Breast epithelium (tissue), 4 donors: ENCODE measurements at places on chromosomes 4 and X.

GRCh38 chrX:131322651-131323050, 33.5 kb upstream of the IGSF1 start:
- no peak for DNase-seq

DNA sequence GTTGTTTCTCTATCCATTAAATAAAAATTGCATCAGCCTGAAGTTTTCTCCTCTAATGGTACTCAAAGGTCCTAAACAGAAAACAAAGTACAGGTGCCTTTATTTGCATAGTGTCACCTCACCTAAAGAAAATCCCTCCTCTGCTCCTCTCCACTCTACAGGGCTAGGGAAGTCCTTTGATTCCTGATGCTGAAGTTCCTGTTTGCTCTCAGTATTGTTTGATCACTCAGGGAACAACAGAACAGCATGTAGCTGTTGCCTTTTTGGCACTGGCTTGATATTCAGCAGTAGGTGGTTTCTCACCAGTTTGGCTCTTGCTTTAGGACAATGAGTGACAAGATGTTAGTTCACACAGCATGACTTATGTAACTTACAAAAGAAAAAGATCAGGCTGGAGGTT, 156.2 kb upstream of the SLC7A11 start:
- DNase-seq: no peak

- no peak for DNase-seq
Observed at GRCh38 chrX:26722666-26723428, 506.9 kb downstream of the MAGEB5 start.

DNA sequence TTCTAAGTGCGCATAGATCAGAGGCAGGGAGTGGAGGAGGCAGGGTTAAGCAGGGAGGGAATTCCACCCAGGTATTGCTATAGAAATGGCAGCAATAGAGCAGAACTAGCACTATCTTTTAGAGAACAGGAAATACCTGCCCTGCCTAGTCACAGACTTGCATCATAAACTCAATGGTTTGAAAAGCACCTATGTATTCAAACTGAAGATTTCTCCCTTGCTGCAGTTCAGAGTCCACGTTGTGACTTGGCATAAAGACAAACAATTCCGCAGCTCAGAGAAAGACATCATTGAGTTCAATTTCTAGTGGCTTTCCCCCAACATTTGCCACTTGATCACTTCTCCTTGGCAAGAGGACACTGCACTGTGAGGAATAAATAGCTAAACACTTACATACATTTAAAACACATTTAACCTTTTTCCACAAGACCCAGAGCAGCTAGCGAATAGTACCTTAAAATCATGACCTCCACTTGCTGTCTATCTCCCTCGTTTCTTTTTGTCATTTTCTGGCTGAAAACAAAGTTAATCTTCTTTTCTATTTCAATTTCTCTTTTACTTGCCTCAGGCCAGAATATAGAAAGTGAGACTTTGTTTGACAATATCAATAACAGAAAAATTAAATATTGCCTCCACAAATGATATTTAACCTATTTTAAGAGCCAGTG, 42.4 kb downstream of the SLC7A11 start:
- no peak for DNase-seq

DNA sequence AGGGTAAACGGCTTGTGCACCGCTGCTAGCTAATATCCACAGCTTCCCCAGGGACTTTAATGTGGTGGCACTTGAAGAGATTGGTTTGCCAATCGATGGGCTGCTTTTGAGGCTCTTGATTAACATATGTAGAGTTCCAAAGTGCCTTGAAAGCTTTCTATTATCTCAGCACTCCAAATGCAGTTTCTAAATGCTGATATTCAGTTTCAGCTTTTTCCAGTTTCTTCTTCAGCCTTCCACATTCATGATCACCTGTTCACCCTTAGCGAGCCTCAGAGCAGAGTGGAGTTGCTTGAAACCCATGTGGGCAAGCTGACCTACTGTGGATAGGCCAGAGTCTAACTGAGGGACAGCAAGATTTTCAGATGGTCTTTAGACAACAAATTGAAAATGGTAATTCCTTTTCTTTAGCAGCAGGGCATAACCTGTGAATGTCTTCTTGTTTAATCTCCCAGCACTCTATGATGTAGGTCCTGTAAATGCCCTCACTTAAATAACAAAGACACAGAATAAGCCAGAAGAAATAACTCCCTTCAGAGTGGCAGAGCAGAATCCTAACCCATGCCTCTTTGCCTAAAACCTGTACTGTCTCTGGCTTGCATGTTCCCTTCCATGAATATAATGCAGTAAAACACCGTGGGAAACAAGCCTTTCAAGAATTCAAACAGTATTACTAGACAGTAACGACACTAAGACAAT, 99.8 kb downstream of the TSPAN5 start:
- DNase-seq: no peak

GRCh38 chrX:136344320-136344719, 43.6 kb downstream of the ADGRG4 start:
- DNase-seq: no peak

GRCh38 chr4:140837736-140838135, 81.6 kb upstream of the TBC1D9 start:
- no peak for DNase-seq

DNA sequence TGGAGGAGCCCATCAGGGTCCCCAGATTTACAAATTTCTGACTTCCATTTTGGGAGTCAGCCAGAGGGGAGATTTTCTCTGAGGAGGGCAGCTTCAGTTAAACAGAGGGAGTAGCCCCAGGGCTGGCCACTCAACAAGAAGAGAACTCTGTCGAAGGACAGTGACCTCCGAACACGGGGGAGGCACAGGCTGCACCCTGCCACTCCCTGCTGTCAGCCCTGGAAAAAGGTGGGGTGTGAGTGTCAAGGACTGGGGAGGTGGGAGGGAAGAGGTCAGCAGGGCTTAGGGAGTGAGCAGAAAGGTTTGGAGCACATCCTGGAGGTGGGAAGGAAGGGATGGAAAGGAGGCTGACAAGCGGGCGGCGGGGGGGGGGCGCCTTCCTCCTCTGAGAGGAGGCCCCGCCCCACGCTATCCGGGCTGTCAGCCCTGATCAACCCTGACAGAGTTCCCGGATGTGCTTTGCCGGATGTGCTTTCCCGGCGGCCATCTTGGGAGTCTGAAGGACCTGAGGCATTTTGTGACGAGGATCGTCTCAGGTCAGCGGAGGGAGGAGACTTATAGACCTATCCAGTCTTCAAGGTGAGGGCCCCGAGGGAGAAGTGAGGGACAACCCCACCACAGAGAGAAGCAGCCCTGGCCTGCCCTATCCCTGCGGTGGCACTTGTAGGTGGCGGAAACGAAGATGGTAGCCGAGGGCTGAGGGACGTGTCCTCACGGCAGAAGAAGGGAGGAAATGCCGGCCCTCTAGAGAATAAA, at the start of gene MAGEC1:
TSS of gene MAGEC1 (plus strand) at position 495 of the 756 bp plus-strand sequence. CDS start 1,179 bp downstream, outside the sequence.
- DNase-seq: no peak

DNA sequence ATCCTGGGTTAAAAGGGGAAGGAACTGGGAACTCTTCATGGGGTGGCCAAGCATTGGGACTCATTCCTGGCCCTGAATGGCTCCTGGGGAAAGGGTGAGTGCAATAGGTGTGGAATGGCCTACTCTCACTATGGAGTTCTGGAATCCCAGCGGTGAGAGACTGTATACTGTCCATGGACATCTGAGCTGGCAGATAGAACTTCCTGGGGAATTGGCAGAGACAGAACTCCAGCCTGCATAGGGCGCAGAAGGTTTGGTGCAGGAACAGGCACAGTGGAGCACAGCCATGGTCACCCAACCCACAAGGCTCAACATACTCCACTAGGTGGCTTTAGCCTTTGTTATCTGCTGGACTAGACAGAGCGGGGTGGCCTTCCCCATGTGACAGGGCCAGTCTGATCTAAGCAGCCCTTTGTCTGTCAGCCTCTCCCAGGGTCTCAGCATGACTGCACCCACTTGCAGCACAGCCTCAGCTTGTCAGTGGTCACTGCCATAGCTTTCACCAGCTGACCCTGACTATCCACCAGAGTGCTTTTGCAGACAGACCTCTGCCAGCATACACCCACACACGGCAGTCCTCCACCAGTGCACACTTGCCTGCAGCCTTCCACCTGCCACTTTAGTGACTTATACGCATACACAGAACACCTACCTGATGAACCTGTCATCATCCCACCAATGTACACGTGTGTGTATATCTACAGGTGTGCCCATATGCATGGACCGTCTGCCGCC, 48.4 kb downstream of the TECRL start:
- DNase-seq: no peak

DNA sequence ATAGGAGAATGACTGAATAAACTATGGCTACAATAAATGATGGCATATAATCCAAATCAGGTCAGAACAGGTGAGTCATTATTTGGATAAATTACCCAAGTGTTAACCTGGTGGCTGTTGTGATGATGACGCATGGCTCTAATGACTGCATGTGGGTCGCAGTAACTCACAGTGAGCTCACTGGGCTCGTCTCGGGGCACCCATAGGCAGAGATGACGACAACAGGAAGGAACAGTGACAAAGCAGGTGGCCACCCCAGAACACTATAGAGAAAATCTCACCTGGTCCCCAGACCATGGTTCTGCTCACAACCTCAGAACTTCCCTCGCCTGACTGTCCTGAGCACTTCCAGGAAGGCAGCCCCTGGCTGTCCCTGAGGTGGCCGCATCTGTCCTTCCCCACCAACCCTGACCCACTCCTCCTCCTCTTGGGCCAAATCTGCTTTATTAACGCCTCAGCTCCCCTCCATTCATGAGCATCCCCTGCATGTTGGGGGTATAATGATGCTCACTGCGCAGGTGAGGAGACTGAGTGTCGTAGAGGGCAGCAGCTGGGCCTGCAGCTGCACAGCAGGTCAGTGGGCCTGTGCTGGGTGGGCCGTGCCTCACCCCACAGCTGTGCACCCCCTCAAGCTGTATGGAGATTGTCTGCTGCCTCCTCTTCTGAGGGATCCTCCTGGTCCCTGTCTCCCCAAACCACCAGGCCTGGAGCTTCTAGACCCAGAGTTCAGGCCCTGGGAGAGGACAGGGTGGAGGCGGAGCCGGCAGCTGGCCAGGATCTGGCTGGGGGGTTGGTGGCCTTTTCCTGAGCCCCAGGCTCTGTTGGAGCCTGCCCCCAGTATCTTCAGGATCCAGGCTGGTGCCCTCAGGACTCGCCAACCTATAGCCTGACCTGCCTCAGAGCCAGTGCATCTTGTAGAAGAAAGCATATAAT, 30.9 kb upstream of the FAM156A start:
- no peak for DNase-seq

DNA sequence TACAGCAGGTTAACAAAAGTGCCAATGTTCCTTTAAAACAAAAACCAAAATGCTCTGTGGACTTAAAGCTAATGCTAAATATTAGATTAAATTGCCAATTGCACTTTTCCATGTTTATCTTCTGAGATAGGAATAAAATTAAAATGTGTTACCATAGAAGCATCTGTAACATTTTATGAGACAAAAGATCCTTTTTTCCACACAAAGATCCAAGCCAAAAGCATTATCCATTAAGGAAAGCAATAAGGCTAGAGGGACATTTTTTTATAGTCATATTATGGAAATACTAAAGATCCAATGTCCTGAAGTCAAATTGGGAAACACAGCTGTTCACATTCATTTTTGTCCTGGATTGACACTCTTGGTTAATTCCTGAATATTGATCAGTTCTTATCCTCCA, 73.6 kb downstream of the PALLD start:
- no peak for DNase-seq

- no peak for DNase-seq
Observed at GRCh38 chrX:120311727-120312063, 434 bp upstream of the TMEM255A start.

GRCh38 chrX:13876652-13877051, 59.8 kb upstream of the GPM6B start:
- DNase-seq: no peak

- no peak for DNase-seq
Observed at GRCh38 chr4:67713529-67714247, 12.7 kb upstream of the UBA6 start.

DNA sequence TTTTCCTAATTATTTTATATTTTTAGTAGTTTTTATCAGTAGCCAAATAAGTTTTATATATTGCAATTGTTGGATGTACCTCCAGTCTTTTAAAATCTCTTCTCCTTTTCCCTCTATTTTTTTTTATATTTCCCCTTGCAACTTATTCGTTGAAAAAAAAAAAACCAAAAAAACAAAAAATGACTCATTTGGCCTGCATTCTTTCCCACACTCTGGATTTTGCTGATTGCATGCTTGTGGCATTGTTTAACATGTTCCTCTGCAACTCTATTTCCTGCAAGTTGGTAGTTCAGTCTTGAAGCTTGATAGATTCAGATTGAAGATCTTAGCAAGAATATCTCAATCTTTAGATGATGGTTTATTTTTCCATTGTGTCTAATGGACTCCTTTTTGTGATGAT, 260.6 kb upstream of the BOD1L1 start:
- DNase-seq: no peak

DNA sequence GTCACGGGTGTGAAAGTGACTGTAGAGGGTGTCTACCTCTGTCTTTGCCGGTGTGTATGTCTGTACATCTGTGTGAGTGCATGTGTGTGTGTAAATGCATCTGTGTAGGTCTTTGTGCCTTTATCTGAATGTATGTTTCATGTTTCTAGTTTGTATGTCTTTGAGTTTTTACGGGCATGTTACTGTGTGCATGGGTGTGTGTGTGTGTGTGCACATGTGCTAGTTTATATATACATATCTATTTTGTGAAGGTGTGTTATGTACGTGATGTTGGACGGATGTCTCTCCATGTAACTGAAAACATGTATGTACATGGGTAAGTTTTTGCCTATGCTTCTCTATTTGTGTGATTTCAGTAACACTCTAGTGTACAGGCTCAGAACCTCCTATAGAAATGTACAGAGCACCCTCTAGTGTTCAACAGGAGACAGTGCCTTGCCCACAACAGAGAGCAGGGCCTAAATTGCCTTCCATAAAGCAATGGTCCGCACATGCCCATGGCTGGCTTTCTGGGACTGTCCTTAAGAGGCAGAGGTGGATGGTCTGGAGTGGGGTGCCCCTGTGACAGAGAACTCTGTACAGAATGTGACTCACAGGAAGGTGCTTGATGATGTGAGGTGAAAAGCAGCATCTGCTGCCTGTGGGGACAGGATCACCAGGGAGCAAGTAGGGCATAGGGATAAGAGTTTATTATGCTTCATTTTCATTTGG, 343.5 kb downstream of the RAPGEF2 start:
- no peak for DNase-seq

GRCh38 chr4:13484749-13485221, 645 bp upstream of the RAB28 start:
- no peak for DNase-seq
